Glutamatergic neuron (in vitro differentiated cells): ENCODE measurements at places on chromosomes 1 and 21.

GRCh38 chr1:116289193-116289592, 83.9 kb upstream of the ATP1A1 start:
- no peak for DNase-seq

GRCh38 chr1:162548170-162548569, 13.4 kb upstream of the UAP1 start:
- no peak for DNase-seq

DNA sequence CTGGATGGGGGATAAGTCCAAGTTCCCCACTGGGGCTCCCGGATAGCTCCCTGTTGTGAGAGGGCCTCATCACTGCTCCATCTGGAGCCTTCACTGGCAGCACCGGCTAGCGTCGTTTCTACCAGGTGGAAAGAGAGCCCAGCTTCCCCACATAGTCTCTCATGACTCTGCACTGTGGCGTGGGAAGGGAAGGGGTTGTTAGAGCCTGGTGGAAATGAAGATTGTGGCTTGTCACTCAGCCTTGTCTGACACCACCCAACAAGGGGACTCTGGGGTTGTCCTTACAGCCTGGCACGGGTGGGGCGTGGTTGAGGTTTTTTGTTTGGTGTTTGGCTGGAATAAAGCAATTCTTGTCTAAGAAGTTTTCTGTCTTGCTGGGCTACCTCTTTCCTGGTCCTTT, 94.6 kb downstream of the ADARB1 start:
- no peak for DNase-seq

DNA sequence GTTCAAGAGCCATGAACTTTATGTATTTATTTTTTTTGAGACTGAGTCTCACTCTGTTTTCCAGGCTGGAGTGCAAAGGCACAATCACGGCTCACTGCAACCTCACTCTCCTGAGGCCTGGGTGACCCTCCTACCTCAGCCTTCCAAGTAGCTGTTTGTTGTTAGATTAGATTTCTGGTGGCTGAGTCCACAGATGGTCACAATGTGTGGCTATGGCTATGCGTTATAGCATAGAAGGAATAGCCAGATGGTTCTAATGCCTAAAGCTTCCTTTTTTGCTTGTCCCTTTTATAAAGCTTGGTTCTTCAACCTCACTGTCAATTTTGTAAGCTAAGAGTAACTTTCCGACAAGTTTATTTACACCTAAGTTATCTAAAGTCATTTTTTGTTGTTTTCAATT, 62.3 kb upstream of the FMN2 start:
- DNase-seq: peak; percentile 28

DNA sequence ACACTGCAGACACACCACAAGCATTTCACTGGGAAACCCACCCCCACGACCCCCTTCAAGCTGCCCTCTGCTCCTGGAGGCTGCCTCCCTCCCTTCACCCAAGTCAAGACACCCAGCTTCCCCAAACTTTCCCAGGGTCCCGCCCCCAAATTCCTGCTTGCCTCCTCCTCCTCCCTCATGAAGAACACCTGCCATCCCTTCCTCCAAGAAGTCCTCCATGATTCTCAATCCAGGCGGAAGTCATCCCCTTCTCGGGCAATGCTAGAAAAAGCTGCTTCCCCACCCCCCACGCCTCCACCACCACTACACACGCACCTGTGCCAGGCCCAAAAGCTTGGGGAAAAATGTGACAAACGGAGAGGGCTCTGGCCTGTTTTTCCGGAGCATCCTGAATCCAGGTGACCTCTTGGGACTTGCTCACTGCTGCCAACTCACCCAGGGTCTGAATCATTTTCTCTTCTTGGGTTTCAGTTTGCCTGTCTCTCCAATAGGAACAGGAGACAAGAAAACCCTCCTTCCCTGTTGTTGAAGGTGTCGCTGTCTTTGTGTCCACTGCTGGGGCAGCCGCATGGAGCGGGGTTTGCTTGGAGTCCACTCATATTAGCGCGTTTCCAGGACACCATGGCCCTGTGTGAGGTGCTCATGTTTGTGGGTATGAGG, 101.0 kb upstream of the CASZ1 start:
- DNase-seq: no peak

GRCh38 chr21:40800126-40800525, 46.8 kb downstream of the DSCAM start:
- no peak for DNase-seq

GRCh38 chr1:14778898-14779865, 180.7 kb downstream of the KAZN start:
- peak; percentile 77 for DNase-seq

DNA sequence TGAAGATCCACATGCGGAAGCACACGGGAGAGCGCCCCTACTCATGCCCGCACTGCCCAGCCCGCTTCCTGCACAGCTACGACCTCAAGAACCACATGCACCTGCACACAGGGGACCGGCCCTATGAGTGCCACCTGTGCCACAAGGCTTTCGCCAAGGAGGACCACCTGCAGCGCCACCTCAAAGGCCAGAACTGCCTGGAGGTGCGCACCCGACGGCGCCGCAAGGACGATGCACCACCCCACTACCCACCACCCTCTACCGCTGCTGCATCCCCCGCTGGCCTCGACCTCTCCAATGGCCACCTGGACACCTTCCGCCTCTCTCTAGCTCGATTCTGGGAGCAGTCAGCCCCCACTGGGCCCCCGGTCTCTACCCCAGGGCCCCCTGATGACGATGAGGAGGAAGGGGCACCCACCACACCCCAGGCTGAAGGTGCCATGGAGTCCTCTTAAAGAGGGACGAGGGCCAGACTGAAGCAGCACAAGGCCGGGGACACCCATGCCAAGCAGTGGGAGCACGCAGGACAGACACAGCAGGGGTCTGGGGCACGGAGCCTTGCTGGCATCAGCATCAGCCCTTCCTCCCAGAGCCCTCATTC, 13.7 kb downstream of the ZBTB7B start:
- no peak for DNase-seq

DNA sequence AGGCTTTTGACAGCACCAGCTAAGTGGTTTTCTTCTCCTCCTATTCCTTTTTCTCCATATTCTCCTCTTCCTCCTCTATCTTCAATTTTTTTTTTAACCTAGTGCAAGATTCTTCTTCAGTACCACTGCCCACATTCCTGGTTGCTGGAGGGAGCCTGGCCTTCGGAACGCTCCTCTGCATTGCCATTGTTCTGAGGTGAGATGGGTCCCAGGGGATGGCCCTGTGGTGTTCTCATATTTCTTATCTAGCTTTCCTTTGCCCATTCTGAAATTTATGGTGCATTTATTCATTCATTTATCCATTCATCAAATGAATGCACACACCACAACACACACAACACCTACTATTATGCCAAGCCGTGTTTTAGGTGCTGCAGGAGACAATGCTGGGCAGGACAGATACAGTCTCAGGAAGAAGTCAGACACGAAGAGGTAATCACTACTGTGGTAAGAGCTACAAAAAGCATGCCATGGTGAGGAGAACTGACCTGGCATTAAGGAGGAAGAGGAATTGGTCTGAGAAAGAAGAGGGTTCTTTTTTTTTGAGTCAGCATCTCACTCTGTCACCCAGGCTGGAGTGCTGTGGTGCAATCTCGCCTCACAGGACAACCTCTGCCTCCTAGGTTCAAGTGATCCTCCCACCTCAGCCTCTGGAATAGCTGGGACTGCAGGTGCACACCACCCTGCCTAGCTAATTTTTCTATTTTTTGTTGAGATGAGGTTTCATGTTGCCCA, 47.5 kb upstream of the TDRD10 start:
- DNase-seq: no peak
